ENCODE measurements at places on chromosomes 13 and 19.

- DNase-seq = no peak
Observed at GRCh38 chr13:44425041-44425814, 51.6 kb downstream of the SERP2 start.

DNA sequence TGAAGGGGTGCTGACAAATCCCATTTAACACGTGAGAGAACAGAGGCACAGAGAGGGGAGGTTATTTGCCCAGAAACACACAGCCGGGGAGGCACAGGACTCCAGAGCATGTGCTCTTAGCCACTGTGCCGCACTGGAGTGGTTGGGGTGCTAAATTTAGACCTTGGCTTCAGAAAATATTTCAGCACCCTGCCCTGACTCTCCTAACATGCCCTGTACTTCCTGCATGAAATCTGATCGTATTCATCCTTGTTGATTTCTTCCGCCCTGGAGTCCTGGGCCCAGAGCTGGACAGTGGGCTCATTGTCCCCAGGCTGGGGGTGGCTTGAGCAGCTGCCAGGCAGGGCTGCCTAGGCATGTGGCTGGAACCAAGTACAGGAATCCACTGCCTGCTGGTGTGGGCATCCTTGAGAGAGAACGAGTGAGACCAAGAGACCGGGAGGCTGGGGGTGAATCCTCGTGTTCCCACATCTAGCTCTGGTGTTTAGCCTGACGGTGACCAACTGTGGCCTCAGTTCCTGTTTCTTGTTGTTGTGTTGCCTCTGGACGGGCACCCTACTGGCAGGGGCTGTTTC lies 5.3 kb downstream of the SLC27A1 start:
- no peak for DNase-seq

DNA sequence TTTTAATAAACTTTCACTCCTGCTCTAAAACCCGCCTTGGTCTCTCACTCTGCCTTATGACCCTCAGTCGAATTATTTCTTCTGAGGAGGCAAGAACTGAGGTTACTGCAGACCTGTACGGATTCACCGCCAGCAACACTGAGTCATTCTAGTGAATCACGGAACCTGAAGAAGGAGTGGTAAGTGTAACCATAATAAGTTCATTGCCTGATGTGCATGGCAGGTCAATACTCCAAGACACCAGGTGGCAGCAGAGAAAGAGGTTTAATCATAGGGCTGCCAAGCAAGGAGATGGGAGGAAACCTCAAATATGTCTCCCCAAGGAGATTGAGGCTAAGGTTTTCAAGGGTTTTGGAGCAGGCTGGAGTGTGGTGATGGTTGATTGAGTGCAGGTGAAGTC lies 204.3 kb upstream of the IPO5 start:
- no peak for DNase-seq

DNA sequence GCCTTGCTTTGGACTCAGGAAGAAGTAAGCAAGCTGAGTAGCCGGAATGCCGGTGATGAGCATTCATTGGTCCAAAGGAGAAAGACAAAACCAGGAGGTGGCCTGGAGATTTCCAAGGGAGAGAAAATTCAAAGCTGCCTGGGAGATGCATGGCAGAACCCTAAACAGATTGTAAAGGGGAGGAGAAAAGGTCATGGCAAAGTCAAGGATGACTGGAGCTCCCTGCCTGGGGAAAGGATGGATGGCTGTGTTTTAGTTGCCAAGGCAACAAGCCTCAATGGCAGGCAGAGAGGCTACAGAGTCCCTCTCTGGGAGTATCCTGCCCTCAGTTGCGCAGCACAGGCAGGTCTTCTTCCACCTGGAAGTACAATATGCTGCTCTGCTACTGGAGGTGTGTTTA lies 134.0 kb downstream of the ENOX1 start:
- no peak for DNase-seq

- DNase-seq = no peak
Observed at GRCh38 chr13:33341861-33342452, 56.4 kb upstream of the STARD13 start.
